ENCODE measurements at places on chromosomes 13 and 19. TPM values are rescaled to one million over a fixed set of nuclear protein-coding genes. Genes with fewer than 3 reads are reported as not detected.
A peak's percentile ranks its signal among the peaks of the same experiment; 100 is the strongest.

Gene TBC1D17
- polyA plus RNA-seq = 39.7 TPM

Gene IFNL1
- not detected for polyA plus RNA-seq

Gene PLPPR3
- polyA plus RNA-seq = 9.4 TPM

Gene PABPC3
- 1.7 TPM for polyA plus RNA-seq

Gene DCT
- 0.25 TPM for polyA plus RNA-seq

Gene ZNF112
- 14.0 TPM for polyA plus RNA-seq

Gene ZNF582
- polyA plus RNA-seq = 14.8 TPM

Gene CFAP97D2
- not detected for polyA plus RNA-seq

Gene MBD3L3
- not detected for polyA plus RNA-seq

Gene C3
- 19.4 TPM for polyA plus RNA-seq

Gene NALCN
- polyA plus RNA-seq = 1.6 TPM

GRCh38 chr13:97266332-97266731 is 44.2 kb downstream of the MBNL2 start:
- no peak for DNase-seq

DNA sequence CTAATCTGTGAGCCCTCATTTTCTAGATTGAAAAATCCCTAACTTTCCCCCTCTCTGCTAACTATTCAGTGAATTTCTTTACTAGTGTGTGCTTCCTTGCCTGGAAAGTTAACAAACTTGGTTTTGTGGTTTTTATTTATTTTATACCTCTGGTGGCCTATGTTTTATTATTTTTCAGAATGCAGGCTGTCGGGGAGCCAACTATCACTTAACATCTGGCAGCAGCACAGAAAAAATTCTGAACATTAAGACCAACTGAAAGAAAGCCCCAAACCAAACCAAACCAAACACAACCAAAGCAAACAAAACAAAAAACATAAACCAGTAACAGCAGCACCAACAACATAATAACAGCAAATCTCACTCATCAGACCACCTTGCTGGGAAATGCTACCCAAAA is 109.0 kb upstream of the KL start:
- DNase-seq = no peak

DNA sequence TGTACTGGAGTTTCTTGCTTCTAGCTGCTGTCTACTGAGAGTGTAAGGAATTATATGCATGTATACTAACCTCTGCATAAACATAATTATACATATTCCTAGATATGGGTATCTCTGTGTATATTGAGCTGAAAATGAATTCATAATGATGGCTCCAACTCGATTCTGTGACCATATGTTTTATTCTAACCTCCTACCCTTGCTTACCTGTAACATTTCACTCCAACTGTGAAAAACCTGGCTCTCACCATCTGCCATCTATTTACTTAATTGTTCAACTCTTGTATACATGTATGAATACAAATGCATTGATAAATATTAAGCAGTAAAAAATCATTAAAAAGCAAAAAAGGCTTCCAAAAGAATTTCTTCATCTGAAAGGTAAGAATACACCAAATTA is 1729.5 kb upstream of the SPRY2 start:
- DNase-seq = no peak

GRCh38 chr13:33976965-33977364 is 159.0 kb downstream of the RFC3 start:
- no peak for DNase-seq

- DNase-seq = no peak
Observed at GRCh38 chr13:97979051-97979450, 25.6 kb downstream of the IPO5 start.

DNA sequence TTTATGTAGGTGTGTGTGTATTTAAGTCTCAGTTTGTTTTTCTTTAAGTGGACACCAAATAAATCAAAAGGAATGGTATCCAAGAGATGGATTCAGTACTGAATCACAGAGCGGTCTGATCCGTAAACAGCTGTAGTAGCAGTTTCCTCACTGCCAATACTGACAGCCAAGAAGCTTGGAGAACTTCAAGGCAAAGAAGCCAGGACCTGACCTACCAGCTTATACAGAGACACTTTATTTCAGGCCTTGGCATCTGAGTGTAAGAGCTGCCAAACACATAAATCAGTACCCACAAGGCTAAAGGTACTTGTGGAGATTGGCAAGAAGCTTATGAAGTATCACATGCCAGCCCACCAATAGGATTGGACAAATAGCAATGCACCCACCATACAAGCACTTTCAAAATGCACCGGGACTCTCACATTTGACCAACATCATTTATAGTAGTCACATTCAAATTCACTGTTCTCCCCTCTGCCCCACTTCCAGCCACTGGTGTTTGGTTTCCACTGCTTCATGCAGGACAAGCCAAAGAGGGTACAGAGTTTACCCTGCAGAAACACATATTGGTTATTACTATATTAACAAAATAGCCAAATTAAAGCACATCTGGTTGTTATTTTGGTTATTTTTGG is 357.9 kb downstream of the KLF12 start:
- no peak for DNase-seq

DNA sequence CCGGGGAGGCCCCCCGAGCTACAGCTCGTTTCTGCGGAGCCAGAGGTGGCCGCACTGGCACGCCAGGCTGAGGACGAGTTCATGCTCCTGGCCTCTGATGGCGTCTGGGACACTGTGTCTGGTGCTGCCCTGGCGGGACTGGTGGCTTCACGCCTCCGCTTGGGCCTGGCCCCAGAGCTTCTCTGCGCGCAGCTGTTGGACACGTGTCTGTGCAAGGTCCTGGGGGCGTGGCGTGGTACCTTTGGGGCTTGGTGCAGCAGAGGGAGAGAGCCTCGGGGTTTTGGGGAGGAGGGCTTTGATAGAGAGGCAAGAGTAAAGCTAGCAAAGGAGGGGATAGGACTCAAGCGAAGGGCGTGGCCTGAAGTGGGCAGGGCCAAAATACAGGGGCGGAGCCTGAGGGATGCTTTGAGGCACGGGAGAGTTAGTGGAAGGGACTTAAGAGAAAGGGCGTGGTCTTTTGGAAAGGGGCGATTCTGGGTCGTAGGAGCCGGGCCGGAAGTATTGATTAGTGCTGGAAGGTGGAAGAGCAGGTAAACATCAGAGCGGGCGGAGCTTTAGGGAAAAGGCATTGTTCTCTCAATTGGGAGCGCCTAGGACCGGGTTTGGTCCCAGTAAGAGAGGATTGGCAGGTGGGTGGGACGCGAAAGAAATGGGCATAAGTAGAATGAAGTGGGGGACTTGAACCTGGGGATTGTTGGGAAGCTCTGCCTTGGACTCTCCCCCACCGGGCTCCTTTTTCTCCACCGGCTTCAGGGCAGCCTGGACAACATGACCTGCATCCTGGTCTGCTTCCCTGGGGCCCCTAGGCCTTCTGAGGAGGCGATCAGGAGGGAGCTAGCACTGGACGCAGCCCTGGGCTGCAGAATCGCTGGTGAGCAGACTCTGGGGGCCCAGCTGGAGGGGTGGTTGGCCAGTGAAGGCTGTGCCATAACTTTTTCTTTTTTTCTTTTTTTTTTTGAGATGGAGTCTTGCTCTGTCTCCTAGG is 1.2 kb downstream of the PPM1N start:
- DNase-seq = no peak

GRCh38 chr13:38350114-38350617 is 515 bp downstream of the UFM1 start:
- DNase-seq = peak; percentile 72

DNA sequence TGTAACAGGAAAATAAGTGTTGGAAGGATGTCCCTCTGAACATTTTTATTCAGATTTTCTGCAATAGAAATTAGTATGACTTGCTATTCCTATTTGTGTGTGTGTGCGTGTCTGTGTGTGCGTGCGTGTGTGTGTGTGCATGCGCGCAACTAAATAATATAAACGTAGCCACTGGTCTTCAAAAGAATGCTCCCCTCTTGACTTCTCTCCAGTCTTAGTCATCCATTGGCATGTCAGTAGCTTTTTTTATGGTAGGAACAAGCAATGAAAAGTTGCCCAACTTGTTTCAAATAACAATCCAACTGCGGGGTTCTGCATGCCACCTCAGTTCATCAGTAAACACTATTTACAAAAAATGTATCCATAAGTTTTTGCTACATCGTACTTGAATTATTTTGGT is 249.6 kb downstream of the GPC6 start:
- no peak for DNase-seq

DNA sequence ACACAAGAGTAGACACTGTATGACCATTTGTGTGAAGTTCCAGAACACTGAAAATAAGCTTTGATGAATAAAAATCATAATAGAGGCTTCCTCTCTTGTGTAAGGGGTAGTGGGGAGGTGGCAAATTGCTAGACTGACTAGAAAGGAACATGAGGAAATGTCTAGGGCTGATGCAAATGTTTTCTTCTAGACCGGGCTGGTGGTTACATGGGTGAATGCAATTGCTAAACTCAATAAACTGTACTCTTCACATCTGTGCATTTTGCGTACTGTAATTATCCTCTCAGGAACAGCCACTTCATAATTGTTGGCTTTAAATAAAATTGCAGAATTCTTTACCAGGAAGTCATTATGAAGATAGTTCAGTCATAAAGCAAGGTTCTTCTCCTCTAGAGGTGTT is 5.2 kb upstream of the KBTBD7 start:
- no peak for DNase-seq

DNA sequence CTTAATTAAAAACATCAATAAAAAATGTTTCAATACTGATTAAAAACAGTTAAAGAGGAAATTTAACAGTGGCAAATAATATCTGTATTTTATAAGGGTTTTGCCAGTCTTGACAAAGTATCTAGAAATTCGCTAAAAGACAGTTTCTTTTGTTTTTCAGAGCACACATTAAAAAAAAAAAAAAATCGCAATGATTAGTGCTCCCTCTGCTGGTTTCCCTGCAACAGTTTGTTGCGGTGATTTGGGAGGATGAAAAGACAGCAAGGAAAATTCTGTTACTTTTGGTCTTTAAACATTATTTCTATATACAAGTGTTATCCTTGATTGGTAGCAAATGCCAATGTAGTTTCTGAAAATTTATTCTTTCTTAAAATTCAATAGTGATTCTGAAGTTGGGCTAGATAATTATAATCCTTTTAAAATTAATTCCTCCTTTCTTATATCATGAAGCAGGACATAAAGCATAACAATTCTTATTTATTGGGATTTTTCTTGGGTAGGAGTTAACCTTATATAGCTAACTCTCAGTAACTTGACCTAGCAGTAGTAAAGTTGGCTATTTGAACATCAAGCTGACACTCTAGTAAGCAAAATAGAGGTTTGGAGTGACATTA is 23.1 kb upstream of the SPRY2 start:
- DNase-seq = peak; percentile 54

DNA sequence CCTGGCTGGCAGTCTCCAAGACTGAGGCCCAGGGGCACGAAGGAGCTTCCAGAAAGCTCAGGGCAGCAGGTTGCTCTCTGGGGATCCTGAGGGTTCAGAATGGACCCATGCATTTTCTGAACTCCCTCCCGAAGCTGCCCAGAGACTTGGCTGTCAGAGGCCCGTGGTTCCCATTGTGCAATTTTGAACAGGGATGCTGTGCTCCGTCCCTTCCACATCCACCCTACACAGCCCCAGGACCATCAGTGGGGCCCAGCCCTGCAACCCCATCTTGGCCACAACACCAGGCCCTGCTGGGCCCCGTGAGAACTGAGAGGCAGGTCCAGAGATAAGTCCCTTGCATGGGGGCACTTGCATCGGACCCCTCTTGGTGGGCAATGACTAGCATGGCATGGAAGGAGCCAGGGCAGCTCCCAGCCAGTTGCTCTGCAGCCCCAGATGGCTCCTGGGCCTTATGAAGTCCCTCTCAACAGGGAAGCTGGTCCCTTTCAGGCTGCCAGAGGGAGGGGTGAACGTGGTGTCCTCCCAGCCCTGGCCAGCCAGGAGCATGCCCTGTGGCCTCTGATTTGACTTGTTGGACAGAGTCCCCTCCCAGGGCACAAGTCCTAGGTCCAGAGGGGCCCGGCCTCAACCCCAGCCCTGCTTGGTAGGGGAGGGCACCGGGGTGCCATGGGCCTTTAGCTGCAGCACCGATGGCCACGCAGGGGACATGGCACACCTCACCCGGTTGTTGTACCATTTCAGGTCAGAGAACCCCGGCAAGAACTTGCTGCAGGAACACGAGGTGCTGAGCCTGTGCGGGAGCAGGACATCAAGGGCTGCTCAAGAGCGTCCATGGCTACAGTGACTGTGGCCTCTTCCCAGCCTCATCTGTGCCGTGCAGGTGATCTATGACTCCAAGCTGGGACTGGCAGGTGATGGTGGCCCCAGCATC is 17.3 kb upstream of the ZNF14 start:
- no peak for DNase-seq

GRCh38 chr19:5262721-5263120 is 77.9 kb downstream of the PTPRS start:
- DNase-seq = no peak

- no peak for DNase-seq
Observed at GRCh38 chr19:50244695-50245094, 41.3 kb downstream of the MYH14 start.

DNA sequence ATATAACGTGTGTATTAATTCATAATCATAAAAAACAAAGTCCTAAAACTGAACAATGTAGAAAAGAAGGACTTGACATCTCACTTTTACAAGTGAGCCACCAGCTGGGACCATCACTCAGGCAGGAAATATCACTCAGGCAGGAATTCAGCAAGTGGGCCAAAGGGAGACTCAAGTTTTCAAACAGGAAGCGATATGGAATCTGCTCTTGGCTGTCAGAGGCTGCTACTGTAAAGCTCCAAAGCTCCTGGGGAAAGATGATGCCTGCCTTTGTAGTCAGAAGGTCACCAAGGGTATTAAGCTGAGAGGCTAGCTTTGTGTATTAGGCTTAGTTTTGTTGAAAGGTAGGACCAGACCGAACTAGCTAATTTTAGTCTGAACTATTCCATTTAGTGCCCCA is 5.5 kb upstream of the AKAP11 start:
- peak; percentile 43 for DNase-seq

DNA sequence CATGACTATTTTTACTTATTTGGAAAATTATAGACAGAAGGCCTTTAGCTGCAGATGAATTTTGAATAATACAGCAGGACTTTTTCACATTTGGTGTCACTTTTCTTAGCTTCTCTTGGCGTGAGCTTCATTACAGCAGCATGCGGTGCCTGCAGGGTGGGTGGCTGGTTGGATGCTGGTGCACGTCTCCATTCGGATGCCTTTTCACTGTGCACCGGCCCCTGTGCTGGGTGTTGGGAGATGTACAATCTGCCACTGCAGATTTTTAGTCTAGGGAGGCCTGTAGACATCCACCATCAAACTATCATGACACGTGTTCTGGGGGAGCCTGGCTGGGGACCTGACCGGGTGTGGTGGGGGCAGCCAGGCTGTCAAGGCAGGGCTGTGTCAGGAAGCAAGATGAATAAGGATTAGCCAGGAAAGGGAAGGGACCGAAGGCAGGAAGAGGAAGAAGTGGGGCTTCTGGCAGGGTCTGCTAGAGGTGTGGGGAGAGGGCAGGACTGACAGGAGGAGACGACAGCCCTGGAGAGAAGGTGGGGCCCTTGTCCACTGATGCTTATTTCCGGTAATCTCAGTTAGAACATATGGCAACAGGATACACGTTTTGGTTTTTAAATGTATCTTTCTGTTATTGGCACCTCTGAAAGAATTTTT is 88.8 kb downstream of the ARHGEF7 start:
- DNase-seq = no peak

DNA sequence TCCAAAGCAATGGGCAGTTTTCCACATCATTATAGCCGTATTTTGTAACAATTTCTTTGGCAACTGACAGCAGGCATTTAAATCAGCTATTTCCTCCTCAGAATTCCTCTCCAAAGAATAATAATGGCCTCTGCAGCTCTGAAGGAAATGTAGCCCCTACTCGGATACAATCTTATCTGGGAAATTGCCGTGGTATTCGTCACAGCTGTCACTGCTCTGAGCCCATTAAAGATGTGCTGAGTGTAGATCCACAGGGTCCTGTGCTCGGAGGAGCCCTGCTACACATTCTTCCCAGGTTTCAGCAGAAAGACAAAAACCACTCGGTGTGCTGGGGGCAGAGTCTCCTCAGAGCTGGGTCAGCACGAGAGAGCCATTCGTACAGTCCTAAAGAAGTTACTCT is 33.1 kb downstream of the MZT1 start:
- DNase-seq = no peak

Measured in left kidney (tissue), 8 donors.